ENCODE measurements at places on chromosomes 1 and 21.
A peak's percentile ranks its signal among the peaks of the same experiment; 100 is the strongest.

- DNase-seq = no peak
Measured at GRCh38 chr1:229136822-229137221, 134.1 kb upstream of the RAB4A start.

DNA sequence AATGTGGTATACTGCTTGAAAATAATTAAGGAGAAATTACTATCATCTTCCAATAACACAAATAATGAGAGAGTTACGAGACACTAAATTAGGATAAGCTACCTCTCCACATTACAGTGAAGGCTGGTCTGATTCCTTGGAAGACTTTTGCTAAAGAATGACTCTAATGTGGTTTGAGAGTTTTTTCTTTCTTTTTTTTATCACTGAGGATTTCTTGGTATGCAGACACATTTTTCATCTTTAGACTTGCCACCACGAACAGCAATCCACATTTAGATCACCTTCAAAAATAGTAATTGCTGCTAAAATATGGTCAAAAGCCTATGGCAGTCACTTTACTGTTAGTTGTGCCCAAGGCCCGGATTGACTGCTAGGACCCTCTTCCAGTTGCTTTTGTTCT is 16.6 kb upstream of the TMEM35B start:
- no peak for DNase-seq

GRCh38 chr1:25550155-25550506 is 6.7 kb downstream of the LDLRAP1 start:
- no peak for DNase-seq

- DNase-seq = no peak
Measured at GRCh38 chr1:99306644-99307043, 42.4 kb downstream of the PLPPR4 start.

DNA sequence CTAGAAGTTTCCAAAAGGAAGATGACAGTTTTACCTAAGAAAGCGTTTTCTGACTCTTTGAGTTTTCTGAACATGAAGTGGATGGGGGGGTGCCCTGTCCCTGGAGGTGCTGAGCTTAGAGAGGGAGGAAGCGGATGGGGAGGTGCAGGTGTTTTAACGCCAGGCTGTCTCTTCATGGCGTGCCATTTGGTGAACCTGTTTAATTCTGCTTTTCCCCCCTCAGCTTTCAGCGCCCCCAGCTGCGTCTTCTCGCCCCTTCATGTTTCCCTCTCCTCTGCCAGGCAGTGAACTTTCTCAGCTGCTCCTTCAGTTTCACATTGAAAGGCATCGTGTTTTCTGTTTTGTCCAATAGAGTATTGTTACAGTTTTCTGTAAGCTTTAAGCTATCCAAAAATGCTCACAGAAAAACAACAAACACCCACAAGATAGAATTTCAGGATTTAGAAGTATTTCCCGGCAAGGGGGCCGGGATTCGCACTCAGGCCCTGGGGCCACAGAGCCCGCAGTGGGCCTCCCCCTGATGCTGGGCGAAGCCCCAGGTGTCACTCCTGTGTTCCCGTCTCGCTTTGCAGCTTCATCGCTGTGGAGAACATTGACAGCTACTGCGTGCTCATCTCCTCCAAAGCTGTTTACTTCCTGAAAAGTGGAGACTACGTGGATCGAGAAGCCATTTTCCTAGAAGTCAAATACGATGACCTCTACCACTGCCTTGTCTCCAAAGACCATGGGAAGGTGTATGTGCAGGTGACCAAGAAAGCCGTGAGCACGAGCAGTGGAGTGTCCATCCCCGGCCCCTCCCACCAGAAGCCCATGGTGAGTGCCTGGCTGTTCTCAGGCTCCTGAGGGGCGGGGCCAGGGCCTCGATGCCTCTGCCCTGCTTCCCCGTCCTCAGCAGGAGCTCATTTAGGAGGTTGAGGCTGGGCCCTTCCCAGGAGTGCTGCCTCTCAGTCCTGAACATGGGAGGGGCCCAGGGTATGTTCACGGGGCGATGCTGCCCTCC is 111.4 kb downstream of the DHRS3 start:
- DNase-seq = no peak

DNA sequence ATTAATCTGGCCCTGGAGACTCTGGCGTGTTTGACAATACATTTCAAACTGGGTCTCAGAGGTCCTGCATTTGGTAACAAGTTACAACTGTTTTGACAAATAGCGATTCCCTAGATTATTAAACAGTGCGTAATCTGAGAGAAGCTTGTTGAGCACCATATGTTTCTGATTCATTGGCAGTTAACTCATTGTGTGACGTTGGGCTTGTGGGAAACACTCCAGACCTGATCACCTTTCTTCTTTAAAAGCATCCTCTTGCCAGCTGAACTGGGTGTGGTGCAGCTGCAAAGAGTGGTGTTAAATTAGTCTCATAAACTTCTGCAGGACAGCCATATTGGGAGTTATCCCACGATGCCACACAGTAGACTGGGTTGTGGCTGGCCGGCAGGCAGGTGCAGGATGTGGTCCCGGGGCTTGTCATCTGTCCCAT is 82.7 kb downstream of the CDC7 start:
- DNase-seq = no peak

GRCh38 chr1:108142773-108143394 is 57.3 kb downstream of the SLC25A24 start:
- DNase-seq = no peak

DNA sequence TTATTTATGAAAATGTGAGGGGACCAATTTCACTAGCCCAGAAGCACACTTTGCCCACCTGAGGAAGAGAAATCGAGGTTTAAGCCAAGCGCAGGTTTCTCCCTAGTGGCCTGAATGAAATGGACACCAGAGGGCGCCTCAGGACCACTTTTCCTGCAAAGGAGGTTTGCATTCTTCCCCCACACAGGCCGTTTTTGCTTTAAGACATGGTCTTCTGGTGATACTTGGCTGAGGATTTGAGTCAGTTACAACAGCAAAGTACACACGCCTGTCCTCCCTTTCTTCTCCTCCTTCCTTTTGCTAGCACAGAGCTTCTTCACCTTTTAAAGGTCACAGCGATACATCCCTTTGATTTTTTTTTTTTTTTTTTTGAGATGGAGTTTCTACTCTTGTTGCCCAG is 5.4 kb downstream of the PLA2G2E start:
- no peak for DNase-seq

GRCh38 chr1:54109129-54110090 is 43.4 kb downstream of the CDCP2 start:
- DNase-seq = peak; percentile 45

DNA sequence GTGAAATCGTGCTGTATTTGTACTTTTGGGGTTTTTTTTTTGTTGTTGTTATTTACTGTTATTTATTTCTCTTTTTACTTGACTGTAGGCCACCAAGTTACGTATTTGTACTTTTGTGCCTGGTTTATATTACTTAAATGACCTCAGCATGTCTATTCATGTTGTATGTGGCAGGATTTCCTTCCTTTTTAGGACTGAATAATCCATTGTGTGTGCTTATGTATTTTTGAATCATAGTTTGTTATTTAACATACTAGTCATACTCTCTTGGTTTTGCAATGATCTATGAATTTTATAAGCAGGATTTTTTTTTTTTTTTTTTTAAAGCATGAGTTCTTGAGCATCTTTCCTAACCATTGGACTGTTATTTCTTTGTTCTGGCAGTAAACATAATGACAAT is 51.2 kb downstream of the RNF2 start:
- no peak for DNase-seq

DNA sequence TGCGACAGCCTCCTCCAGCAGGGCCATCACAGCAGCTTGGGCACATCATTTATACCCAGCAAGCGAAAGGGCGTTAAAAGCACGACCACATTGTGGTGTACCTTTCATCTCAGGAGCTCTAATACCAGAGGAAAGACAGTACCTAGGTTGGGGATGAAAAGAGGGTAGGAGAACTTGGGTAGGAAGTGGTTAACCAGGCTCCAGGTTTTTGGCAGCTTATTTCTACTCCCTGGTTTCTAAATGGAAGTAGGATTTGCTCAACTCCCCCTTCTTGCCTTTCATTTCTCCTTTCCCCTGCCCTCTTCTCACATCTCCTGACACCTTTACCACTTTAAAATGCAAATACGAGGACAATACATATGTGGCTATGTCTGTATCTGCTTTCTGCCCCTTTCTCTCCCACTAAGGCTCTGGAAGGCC is 30.2 kb downstream of the FAM177B start:
- no peak for DNase-seq

GRCh38 chr1:102776071-102776470 is 332.3 kb downstream of the COL11A1 start:
- DNase-seq = no peak

- no peak for DNase-seq
Measured at GRCh38 chr1:160756849-160757201, 17.8 kb downstream of the SLAMF7 start.

DNA sequence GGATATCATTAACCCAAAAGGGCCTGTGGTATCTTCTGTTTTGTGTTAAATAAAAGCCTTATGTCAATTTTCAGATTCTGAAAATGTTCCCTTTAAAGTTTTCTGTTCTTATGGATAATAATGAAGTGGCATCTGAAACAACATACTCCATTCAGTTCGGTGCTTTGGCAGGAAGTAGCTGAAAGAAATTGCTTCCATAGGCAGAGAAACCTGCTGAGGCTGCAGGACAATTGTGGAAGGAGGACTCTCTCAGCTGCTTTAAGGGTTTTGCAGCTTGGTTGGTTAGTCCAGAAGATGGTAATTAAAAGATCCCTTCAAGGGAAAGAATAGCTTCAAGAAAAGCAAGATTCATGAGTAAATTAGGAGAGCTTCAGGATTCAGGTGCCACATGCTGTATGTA is 30.5 kb upstream of the NRIP1 start:
- DNase-seq = no peak

- no peak for DNase-seq
Measured at GRCh38 chr1:100325415-100326324, 26.6 kb upstream of the CDC14A start.

- DNase-seq = no peak
Measured at GRCh38 chr1:93076268-93076667, 2.8 kb upstream of the MTF2 start.

DNA sequence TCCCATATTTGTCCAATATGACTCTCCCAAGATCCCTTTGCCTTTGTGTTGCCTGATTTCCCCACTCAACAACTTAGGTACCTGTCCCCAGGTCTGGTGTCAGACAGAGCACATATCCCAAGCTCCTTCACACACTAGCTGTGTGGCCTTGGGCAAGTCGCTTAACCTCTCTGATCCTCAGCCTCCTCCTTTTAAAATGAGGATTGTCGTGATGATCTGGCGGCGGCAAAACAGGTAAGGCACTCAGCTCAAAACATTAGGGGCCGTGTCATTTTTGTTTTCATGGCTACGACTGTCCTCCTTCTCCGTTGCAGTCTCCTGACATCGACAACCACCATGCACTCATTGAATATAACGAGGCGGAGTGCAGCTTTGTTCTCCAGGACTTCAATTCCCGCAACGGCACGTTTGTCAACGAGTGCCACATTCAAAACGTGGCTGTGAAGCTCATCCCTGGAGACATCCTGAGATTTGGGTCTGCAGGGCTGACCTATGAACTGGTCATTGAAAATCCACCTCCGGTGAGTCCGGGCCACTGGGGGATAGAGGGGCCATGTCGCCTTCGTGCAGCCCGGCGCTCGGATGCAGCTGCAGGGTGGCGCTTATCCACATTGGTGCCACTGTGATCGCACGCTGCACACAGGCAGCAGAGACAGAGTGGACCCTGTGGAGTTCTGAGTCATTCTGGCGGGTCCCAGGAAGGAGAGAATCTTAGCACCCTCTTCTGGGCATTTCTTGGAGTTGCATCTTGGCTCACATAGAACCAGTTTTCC is 25.2 kb downstream of the FHAD1 start:
- DNase-seq = peak; percentile 76

DNA sequence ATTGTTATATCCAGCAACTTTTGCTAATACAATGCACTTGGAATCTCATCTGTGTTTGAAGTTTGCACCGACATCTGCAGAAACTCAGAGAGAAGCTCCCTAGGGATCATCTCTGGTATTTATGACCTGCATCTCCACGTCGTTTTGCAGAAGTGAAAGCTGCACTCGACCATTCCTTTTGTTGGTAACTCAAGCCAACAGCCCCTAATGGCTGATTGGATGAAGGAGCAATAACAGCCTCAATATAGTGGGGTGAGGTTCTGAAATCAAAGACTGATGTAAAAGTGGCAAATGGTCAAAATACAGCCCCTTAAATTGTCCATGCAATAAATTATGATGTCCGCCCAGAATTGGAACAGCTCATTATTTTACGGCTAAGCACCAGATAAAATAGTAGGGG is 344.2 kb upstream of the KAZN start:
- no peak for DNase-seq

DNA sequence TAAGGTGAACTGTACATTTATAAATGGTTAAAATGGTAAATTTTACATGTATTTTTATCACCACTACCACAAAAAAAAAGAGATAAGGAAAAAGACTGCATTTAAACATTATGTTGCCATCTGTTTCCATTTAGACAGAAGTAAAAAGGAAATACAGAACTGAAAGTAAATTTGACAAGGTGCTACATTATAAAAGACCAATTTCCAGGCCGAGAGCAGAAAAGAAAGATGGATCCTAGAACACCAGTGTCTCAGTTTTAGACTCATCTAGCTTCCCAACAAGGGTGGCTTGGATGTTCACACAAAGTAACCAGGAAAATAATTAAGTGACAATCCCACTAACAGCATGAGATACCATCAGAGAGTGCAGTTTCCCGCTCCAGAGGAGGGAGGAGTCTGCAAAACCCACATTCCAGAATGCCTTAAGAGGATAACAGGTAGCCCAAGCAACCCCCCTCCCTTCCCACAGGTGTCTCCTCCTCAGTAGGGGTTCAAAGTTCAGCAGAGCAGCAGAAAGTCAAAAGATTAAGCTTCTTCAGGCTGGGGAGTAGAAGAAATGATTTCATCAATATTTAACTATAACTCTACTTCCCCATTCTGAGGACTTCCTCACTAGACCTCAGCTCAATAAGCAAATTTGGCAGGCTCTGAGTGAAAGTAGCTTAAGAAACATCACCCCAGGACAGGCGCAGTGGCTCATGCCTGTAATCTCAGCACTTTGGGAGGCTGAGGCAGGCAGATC is 11.8 kb downstream of the TPM3 start:
- DNase-seq = no peak

- no peak for DNase-seq
Measured at GRCh38 chr1:172745014-172745413, 86.1 kb downstream of the FASLG start.

DNA sequence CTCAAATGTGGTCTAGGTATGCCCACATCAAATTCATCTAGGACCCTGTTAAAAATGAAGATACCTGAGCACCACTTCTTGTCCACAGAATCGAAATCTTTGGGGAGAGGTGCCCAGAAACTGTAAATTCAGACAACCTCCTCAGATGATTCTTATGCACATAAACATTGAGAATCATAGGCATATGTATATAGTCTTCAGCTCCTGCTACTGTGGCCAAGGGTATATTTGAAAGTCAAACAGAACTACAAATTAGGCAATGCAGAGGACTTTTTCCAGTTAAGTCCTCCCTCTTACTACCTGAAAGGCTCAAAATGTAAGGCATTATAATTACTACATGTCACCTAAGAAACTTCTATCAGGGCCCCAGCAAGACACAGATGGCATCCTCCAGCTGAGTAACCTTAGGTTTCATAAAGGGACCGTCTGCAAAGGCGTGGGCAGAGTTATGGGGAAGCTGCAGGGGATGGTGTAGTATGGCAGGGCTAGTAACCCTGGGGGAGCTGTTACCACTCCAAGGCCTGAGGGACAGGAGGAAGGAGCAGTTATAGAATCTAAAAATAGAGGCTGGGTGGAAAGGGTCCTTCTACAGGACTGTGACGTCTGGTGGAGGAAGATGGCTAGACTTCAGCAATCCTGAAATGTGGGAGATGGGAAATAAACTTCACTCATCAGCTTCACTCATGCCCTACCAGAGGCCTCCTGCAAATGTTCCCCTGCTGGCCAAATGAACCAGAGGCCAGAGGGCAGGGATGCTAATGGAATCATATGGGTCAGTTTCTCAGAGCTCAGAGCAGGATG is 46.3 kb downstream of the DAB1 start:
- no peak for DNase-seq

- DNase-seq = no peak
Measured at GRCh38 chr1:21397813-21398188, 42.1 kb upstream of the NBPF3 start.

Measured in mesenteric fat pad (tissue), 1 donor.